Progenitor cell of endocrine pancreas (in vitro differentiated cells): ENCODE measurements at places on chromosomes 3 and 15. TPM values are rescaled to one million over a fixed set of nuclear protein-coding genes. Genes with fewer than 3 reads are reported as not detected.
A peak's percentile ranks its signal among the peaks of the same experiment; 100 is the strongest.

DNA sequence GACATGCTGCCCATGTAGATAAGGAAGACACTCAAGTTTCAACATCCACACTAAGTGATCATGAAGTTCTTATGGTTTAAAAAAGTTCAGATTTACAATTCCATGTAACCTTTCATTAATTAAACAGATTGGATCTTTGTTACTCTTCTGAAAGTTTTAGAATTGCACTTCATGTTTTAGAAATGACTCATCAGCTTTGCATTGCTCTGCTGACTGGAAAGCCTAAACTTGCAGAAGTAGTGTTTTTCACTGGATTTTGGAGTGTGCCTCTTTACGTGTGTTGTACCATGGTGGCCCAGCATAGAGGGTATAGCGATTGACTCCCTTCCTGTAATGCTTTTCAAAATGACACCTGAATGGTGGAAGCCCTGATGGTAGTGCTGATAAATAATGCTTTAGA is 157.9 kb downstream of the BBX start:
- DNase-seq, result no peak

DNA sequence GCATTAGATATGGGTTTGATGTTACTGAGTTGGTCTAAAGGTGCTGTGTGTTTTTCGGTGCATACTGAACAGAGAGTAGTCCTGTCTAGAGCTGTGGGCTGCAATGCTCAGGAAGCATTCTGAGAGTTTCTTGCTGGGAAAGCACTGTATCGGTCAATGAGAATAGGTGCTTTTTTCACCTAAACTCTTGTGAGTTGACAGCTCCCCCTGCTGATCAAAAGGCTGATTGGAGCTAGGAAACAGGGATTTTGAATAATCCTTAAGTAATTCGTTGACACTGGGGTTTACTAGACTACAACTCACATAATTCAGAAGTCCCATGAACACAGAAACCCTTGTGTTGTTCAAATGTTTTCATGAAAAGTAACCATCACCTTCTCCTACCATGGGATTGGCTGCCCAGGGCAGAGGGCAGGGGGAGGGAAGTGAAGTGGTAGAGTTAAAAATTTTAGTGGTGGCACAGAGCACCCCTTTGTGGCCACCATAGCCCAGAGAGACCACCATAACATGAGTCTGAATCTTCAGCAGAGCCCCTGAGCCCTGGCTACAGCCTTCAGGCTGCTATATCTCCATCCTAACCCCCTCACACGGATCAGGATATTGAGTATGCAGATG is 13.0 kb upstream of the MANF start:
- DNase-seq, result peak; percentile 56

- no peak for DNase-seq
These were observed 41.9 kb upstream of the GK5 start for GRCh38 chr3:142267269-142267668.

DNA sequence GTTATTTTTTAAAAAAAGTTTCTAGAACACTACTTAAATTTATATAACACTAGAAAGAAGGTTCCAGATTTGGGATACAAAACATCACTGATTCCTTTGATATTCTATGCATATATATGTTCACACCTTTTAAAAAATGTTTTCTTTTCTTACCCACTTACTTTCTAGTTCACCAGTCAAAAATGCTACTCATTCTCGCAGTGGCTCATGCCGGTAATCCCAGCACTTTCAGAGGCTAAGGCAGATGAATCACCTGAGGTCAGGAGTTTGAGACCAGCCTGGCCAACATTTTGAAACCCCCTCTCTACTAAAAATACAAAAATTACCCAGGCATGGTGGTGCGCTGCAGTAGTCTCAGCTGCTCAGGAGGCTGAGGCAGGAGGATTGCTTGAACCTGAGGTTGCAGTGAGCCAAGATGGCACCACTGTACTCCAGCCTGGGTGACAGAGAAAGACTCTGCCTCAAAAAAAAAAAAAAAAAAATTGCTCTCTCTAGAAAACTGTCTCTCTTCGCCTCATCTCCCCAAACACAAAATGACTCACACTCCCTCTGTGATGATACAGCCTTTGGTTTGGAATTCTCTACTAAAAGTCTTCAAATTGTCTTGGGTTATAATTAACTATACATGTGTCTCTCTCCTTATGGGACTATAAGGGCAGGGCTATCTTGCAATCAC is 52.6 kb upstream of the TGFBR2 start:
- DNase-seq, result no peak

GRCh38 chr15:65812916-65813315 is 20.8 kb upstream of the DENND4A start:
- DNase-seq, result no peak

DNA sequence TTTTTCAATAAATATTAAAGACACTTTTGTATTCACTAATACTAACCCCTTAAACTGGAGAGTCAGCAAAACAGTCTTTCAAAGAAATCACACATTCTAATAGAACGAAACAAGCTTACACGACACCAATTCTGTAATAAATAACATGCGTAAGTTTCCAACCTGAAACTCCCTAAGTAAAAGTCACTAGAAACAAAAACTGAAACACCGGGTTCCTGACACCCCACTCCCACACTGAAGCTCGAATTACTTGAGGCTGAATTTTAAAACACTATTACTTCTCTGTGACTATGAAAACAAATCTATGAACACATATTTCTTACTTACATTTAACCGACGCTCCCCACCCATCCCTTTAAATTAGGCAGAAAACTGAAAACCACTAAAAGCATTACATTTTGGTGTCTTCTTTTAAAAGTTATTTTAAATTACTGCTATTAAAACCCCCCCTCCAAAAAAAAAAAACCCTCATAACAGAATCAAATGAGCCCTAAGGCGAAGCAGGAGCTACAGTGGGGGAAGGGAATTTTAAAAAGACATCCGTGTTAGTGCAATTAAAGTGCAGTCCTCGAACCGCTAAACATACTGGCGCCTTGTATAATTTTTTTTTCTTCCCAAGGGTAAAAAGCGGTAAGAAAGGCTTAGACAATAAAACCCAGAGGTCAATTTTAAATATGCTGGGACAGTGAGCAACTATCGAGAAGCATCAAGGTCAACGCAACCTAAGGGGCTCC is 878 bp downstream of the SPPL2A start:
- no peak for DNase-seq

DNA sequence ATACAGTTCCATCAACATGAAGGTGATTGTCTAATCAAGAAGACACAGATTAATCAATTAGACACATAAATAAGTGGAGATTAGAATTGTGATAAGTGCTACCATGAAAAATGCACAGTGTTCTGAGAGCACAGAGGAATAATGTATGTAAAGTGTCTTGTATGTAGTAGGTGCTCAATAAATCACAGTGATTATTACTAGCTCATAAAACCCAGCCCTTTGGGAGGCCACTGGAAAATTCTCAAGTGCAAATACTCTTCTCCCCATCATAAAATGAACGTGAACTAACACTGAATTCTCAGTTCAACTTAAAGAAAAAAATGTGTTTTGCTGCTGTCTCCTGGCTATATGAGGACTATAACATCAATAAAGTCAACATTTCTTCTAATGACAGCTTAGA is 368.2 kb downstream of the FOXP1 start:
- DNase-seq, result no peak

- DNase-seq, result no peak
These were observed 184.6 kb downstream of the C3orf38 start for GRCh38 chr3:88334187-88334868.

DNA sequence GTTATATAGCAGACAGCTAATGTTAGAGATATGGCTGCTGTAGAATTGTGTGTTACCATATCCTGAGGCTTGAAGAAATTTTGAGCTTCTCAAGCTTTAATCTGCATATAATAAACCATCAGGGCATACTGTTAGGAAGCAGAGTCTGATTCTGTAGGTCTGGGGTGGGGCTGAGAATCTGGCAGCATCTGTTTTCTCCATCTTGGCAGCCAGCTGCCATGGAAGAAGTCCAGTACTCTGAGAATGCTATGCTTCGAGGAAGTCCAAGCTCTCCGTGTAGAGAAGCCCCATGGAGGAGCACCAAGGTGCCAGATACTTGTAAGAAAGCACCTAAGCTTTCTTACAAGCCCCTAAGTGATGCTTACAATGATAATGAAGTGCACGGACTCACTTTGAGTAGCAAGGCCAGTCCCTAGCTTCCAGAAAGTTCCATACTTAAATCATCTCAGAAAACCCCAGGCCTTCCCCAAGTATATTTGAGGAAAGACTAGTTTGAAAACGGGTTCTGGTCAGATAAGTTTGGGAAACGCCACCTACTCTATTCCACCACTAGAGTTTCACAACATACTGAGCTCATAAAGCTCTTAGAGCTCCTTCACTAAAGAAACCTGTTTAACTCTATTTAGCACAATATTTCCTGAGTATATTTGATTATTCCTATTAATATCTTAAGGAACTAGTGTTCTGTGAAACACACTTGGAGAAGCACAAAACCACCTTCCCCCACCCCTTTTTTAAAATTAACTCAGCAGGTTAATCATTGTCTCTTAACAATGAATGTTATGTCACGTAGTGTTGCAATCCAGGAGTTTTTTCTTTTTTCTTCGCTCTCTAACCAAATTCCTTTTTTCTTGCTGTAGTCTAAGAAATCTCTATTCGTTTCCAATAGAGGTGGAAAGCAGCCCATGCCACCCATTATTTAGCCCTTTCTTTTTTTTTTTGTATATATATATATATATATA is 59.9 kb upstream of the RASGRP1 start:
- no peak for DNase-seq

- peak; percentile 56 for DNase-seq
These were observed 16.7 kb upstream of the WNT7A start for GRCh38 chr3:13896473-13897154.

GRCh38 chr15:49155834-49156627 is 632 bp upstream of the COPS2 start:
- DNase-seq, result no peak

- DNase-seq, result no peak
These were observed 103.8 kb downstream of the NR1D2 start for GRCh38 chr3:24048843-24049242.

DNA sequence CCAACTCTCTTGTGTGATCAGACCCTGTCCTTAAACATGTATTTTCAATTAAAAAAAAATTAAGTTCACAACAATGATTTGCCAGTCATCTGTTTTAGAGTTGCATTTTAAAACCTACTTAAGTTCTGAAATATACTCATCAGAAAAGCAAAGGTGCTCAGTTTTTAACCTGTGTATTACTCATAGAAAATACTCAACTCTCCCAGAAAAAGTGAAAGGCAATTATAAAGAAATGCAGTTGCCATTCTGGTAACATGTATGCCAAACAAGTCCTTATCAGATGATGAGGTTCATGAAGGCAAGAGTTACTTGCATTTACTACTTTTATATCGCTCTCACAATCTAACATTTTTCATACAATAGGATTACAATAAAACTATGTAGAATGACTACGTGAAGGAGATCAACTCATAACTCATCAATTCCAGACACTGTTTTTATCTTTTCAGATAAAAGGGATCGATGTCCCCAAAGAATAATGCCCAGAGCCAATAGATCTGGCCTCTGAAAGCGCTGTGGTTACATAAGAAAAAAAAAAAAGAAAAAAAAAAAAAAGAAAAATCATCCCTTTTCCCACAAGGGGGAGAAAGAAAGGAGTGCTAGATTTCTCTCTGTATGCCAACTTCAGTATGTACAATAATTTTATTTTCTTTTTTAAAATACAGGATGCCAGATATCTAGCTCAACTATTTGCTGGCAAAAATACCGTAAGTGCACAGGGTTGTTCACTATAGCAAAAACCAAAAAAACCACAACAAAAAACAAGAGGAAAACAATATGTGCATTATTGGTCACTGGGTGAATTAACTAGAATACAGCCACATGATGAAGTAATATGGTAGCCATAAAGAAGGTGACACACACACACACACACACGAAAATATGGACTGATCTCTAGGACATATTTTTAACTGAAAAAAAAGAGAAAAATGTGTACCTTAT is 137.4 kb downstream of the NR1I2 start:
- no peak for DNase-seq

- DNase-seq, result no peak
These were observed 62.0 kb downstream of the TMCC1 start for GRCh38 chr3:129831503-129831902.

- DNase-seq, result no peak
These were observed 408.9 kb upstream of the THBS1 start for GRCh38 chr15:39171944-39172368.

- DNase-seq, result no peak
These were observed 146.0 kb upstream of the TNIK start for GRCh38 chr3:171606151-171606751.

DNA sequence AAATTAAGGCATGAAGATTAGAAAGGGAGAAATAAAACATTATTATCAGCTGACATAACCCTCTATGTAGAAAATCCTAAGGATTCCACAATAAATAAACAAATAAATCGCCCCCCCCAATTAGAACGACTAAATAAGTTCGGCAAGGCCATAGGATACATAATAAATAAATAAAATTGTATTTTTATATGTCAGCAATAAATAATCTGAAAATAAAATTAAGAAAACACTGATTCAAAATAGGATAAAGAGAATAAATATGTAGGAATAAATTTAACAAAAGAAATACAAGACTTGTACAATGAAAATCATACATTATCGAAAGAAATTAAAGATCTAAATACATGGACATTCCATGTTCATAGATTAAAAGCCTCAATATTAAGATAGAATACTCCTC is 5.1 kb downstream of the TTC23 start:
- DNase-seq, result no peak

GRCh38 chr3:189833996-189834395 is 202.8 kb downstream of the TP63 start:
- DNase-seq, result no peak

DNA sequence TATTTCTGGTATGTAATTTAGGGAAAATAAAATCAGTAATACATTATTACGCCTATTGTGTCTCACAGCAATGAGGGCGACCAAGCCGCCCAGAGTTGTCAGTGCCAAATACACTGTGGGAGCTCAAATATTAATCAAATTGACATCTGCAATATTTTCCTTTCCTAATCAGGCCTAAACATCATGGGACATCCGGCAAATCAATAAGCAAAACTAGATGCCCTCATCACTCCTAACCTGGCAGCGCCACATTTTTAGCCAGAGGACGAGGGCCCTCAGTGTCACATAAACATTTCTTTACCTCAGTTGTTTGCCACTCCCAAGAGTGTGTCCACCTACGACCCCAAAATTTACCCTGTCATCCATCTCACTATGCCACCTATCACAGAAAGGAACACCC is 64.1 kb downstream of the WDR72 start:
- no peak for DNase-seq

DNA sequence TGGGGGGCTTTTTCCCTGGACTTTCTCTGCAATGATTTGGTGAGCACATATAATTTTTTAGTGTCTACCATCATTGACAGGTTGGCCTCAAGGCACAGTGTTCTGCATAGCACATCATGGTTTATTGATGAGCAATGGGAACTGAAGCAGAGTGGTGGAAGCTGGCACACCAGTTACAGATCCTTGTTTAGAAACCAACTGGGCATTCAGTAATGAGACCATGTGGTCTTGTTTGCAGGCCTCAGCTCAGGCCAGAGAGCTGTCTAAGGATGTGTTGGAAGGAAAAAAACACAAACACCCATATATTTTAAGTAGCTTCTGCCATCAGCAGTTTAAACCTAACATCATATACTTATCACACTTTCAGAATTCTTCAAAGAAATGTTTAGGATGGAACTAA is 610.6 kb downstream of the ROBO1 start:
- DNase-seq, result no peak

CFAP100 gene
- 0.79 and 1.00 TPM in 2 replicates for total RNA-seq

PDCD7 gene
- 32.6 and 34.4 TPM in 2 replicates for total RNA-seq

C3orf49 gene
- not detected in 2 replicates for total RNA-seq

IQCB1 gene
- 38.3 and 38.7 TPM in 2 replicates for total RNA-seq

LRTM1 gene
- not detected in 2 replicates for total RNA-seq

PTX3 gene
- total RNA-seq, result 0.34 and 0.40 TPM in 2 replicates

KLHL40 gene
- total RNA-seq, result not detected in 2 replicates

BDH1 gene
- total RNA-seq, result 41.9 and 42.8 TPM in 2 replicates

ZNF80 gene
- not detected in 2 replicates for total RNA-seq
